ENCODE measurements at places on chromosomes 1 and 21.

- DNase-seq, result no peak
- no peak overlapping the region for H3K27ac ChIP-seq
- H3K36me3 ChIP-seq, result no peaks in the 10 kb centered on the region
- H3K4me1 ChIP-seq, result peaks cover 13% of the 10 kb centered on the region
- H3K4me3 ChIP-seq, result no peak overlapping the region
Measured at GRCh38 chr1:151920149-151920548, 10.8 kb upstream of the THEM4 start.

GRCh38 chr21:25916226-25916625 lies 181.5 kb downstream of the GABPA start:
- no peak overlapping the region for H3K27ac ChIP-seq
- DNase-seq, result no peak
- H3K27me3 ChIP-seq, result no peaks in the 10 kb centered on the region

DNA sequence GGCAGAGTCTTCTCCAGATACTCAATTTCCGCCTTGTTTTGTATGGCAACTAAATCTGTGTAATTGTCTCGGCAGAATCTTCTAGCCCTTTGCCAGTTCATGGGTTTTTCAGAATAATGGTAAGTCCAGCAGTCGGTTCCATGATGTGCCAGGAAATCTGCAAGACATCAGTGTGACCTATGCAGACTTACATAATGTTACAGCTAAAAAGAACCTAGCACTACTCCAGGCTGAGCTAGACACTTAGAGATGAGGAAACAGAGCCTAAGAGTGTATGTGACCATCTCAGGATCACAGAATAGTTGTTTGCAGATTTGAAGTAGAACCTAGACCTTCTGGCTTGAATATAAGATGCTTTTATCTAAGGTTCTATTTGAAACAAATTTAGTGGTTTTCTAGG lies 2.8 kb downstream of the SELL start:
- peak overlapping the region; percentile 98 for H3K4me3 ChIP-seq
- peaks cover 53% of the 10 kb centered on the region for H3K4me1 ChIP-seq
- DNase-seq, result no peak
- H3K36me3 ChIP-seq, result peaks cover 56% of the 10 kb centered on the region
- peak overlapping the region; percentile 93 for H3K27ac ChIP-seq
- peaks cover 4% of the 10 kb centered on the region for H3K27me3 ChIP-seq

DNA sequence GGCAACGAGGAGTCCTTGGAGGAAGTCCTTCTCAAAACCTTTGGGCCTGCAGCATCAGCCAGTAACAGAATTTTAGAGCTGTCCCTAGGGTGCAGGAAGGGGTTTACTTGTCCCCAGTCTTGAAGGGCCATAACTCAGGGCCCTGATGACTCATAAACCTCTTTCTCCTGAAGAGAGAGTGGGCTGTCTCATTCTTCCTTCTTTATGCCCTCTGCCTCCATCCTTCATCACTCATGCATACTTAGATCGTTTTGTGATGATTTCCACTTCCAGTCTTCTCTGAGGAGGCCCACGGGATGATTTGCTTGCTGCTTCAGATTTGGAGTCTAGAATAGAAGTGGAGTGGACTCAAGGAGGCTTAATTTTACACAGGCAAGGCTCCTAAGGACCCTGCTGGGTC lies 60.2 kb downstream of the NDUFS5 start:
- peaks cover 3% of the 10 kb centered on the region for H3K4me1 ChIP-seq
- H3K27ac ChIP-seq, result no peak overlapping the region
- no peak overlapping the region for H3K4me3 ChIP-seq
- peaks cover 37% of the 10 kb centered on the region for H3K27me3 ChIP-seq
- no peaks in the 10 kb centered on the region for H3K36me3 ChIP-seq

- no peak for DNase-seq
- no peaks in the 10 kb centered on the region for H3K27me3 ChIP-seq
- no peaks in the 10 kb centered on the region for H3K36me3 ChIP-seq
- H3K4me1 ChIP-seq, result no peaks in the 10 kb centered on the region
- H3K27ac ChIP-seq, result no peak overlapping the region
Measured at GRCh38 chr21:17461014-17461413, 51.8 kb upstream of the CXADR start.

DNA sequence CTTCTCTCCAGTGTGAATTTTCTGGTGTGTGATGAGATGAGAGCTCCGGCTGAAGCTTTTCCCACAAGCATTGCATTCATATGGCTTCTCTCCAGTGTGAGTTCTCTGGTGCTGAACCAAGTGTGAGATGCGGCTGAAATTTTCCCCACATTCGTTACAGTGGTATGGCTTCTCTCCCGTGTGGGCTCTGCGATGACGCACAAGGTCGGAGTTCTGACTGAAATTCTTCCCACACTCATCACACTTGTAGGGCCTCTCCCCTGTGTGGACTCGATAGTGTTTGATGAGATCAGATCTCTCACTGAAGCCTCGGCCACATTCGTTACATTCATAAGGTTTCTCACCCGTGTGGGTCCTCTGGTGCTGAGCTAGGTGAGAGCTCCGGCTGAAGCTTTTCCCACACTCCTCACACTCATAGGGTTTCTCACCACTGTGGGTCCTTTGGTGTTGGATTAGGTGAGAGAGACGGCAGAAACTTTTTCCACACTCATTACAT lies 7.4 kb downstream of the ZNF436 start:
- peaks cover 76% of the 10 kb centered on the region for H3K36me3 ChIP-seq
- no peak overlapping the region for H3K4me3 ChIP-seq
- no peak overlapping the region for H3K27ac ChIP-seq
- no peak for DNase-seq
- peaks cover 6% of the 10 kb centered on the region for H3K4me1 ChIP-seq

DNA sequence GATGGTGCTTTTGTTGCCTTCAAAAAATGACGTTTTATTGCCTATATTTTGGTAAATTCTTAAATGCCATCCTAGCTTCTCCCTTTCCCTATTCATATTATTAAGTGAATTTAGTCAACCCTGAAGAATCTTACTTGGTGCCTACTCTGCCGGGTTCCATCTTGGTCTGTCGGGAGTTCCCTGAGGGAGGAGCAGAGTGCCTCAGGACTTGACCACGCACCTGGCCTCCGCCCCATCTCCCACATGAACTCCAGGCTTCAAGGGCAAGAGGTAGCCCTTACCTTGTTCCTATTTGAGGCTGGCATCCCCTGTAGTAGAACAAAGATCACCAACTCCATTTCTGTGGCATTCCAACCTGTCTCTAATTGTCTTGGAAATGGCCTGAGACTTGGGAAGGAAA lies 21.5 kb downstream of the VANGL2 start:
- H3K4me3 ChIP-seq, result no peak overlapping the region
- no peak for DNase-seq
- no peak overlapping the region for H3K27ac ChIP-seq
- no peaks in the 10 kb centered on the region for H3K36me3 ChIP-seq

DNA sequence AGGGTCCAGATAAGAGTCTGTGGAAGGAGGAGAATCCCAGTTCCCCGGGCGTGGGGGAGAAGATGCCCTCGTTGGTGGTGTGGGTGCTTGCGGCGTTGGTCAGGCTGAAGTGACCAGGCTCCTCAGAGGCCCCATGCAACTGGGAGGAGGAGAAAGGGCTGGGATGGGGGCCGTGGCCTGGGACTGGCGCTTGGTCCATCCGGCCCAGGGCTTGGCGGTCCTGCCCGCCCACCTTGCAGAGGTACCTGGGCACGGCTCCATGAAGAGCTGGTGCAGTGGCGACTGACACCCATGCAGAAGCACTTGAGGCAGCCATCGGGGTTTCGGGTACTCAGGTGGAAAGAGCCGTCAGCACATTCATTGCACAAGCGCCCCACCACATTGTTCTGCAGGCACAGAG lies 60.8 kb downstream of the HSPG2 start:
- H3K36me3 ChIP-seq, result no peaks in the 10 kb centered on the region
- no peak overlapping the region for H3K27ac ChIP-seq
- no peaks in the 10 kb centered on the region for H3K27me3 ChIP-seq
- no peak for DNase-seq
- H3K4me1 ChIP-seq, result no peaks in the 10 kb centered on the region

- peaks cover 87% of the 10 kb centered on the region for H3K36me3 ChIP-seq
- H3K4me1 ChIP-seq, result no peaks in the 10 kb centered on the region
- DNase-seq, result no peak
- no peaks in the 10 kb centered on the region for H3K27me3 ChIP-seq
- H3K27ac ChIP-seq, result no peak overlapping the region
- H3K4me3 ChIP-seq, result no peak overlapping the region
Measured at GRCh38 chr1:214658785-214659184, 55.8 kb downstream of the CENPF start.

- H3K36me3 ChIP-seq, result no peaks in the 10 kb centered on the region
- no peak for DNase-seq
- peaks cover 11% of the 10 kb centered on the region for H3K27me3 ChIP-seq
- no peak overlapping the region for H3K4me3 ChIP-seq
- peaks cover 2% of the 10 kb centered on the region for H3K4me1 ChIP-seq
Measured at GRCh38 chr1:94399453-94399852, 18.7 kb upstream of the ABCD3 start.

- no peaks in the 10 kb centered on the region for H3K36me3 ChIP-seq
- H3K27ac ChIP-seq, result no peak overlapping the region
- no peak for DNase-seq
- H3K4me1 ChIP-seq, result no peaks in the 10 kb centered on the region
- H3K4me3 ChIP-seq, result no peak overlapping the region
Measured at GRCh38 chr1:73181190-73181540, 898.8 kb upstream of the NEGR1 start.

DNA sequence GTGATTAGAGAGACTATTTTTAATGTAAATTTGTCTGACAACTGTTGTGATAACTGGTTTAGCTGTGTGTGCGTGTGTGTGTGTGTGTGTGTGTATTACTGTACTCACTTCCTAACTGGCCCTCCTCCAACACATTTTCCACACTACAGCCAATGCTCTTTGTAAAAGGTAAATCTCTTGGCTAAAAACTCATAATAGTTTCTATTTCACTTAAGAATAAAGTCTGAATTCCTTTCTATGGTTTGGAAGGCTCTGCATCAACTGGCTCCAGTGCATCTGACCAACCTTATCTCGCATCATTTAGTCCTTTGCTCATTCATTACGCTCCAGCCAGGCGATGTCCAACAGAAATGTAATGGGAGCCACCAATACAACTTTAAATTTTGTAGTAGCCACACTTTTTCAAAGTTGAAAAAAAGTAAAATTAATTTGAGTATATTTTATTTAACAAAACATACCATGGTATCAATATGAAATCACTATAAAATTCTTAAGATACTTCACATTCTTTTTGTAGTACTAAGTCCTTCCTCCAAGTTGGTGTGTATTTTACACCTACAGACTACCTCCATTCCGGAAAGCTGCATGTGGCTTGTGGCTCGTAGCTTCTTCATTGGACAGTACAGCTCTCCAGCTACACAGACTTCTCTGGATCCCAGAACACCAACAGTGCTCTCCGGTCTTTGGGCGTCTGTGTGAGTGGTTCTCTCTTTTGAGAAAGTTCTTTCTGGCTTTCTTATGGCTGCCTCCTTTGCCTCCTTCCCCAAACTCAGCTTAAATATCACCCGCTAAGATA lies 68.9 kb downstream of the NRIP1 start:
- no peak overlapping the region for H3K27ac ChIP-seq
- no peaks in the 10 kb centered on the region for H3K36me3 ChIP-seq
- H3K4me3 ChIP-seq, result no peak overlapping the region
- no peak for DNase-seq

DNA sequence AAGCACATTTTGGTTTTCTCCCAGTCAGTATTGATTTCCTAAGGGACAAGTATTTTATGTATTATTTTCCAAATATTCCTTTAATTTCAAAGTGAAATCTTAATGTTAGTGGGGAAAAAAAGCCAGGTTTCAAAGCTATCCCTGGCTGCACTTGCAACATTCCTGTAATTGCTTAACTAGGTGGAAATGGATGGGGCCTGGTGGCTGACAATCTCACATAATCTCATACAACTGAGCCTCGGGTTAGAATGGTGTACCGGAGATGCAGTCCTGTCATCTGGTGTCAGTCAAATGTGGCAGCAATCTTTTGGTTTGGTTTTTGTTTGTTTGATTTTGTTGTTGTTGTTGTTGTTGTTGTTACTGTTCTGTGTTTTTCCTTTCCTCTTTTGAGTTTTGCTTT lies 46.1 kb downstream of the KDM1A start:
- no peaks in the 10 kb centered on the region for H3K4me1 ChIP-seq
- H3K27me3 ChIP-seq, result no peaks in the 10 kb centered on the region
- no peak overlapping the region for H3K4me3 ChIP-seq
- peaks cover 38% of the 10 kb centered on the region for H3K36me3 ChIP-seq
- DNase-seq, result no peak
- peak overlapping the region; percentile 7 for H3K27ac ChIP-seq

DNA sequence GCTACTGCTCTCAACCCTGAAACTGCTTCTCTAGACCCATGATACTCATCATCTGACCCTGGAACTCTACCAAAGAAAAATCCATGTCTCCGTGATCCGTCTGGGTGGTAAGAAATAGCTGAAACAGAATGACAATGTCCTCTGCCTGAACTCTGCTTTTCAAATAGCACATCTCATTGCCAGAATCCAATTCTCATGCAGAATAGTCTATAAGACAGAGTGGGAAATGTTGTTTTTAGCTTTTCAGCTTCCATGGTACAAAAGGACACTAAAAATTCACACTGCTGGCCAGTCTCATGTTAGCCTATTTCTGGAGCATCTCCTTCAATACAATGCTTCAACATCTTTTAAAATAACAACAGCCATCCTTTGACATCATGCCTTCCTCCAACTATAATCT lies 1355.8 kb upstream of the PRMT6 start:
- DNase-seq, result no peak
- no peak overlapping the region for H3K4me3 ChIP-seq
- H3K36me3 ChIP-seq, result no peaks in the 10 kb centered on the region
- no peak overlapping the region for H3K27ac ChIP-seq

- no peak for DNase-seq
- H3K27me3 ChIP-seq, result no peaks in the 10 kb centered on the region
- no peak overlapping the region for H3K27ac ChIP-seq
- H3K4me1 ChIP-seq, result no peaks in the 10 kb centered on the region
- H3K4me3 ChIP-seq, result no peak overlapping the region
Measured at GRCh38 chr1:71634159-71634558, 553.3 kb upstream of the ZRANB2 start.

- H3K27ac ChIP-seq, result no peak overlapping the region
- H3K4me1 ChIP-seq, result peaks cover 71% of the 10 kb centered on the region
- no peak for DNase-seq
- H3K36me3 ChIP-seq, result peaks cover 7% of the 10 kb centered on the region
- H3K27me3 ChIP-seq, result no peaks in the 10 kb centered on the region
Measured at GRCh38 chr1:165854101-165854845, 26.9 kb downstream of the UCK2 start.

GRCh38 chr1:225694151-225694603 lies 41.3 kb upstream of the ENAH start:
- no peaks in the 10 kb centered on the region for H3K4me1 ChIP-seq
- H3K36me3 ChIP-seq, result no peaks in the 10 kb centered on the region
- peaks cover 8% of the 10 kb centered on the region for H3K27me3 ChIP-seq
- H3K4me3 ChIP-seq, result no peak overlapping the region

DNA sequence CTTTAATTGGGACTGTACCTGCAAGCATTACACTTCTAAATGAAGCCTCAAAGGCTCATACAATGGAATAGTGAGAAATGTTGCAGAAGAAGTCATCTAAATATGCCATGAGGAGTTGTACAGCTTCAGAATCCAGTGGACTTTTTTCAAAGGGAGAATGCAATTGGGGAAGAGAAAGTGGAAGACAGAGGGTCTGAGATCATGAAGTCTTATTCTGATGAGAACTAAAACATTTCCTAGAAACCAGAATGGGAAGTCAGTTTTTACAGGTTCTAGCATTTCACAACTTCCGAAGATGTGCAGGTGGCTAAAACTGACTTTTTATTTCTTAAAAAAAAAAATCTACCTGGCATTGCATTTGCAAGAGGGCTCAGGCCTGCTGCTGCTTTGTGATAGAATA lies 424.4 kb upstream of the RUNX1 start:
- no peak overlapping the region for H3K27ac ChIP-seq
- H3K4me1 ChIP-seq, result peaks cover 28% of the 10 kb centered on the region
- H3K27me3 ChIP-seq, result peaks cover 11% of the 10 kb centered on the region
- DNase-seq, result no peak
- no peak overlapping the region for H3K4me3 ChIP-seq

GRCh38 chr1:3483801-3484444 lies 29.5 kb downstream of the ARHGEF16 start:
- H3K36me3 ChIP-seq, result no peaks in the 10 kb centered on the region
- H3K27me3 ChIP-seq, result no peaks in the 10 kb centered on the region
- no peaks in the 10 kb centered on the region for H3K4me1 ChIP-seq
- DNase-seq, result peak; percentile 12
- no peak overlapping the region for H3K27ac ChIP-seq

Measured in T-helper 2 cell treated with Interferon-gamma antibody and Interleukin-4, amounts not matched to agents 5 μg/mL and 100 μg/mL, for 36 hours (primary cell).